ENCODE measurements at places on chromosomes 1 and 21.

DNA sequence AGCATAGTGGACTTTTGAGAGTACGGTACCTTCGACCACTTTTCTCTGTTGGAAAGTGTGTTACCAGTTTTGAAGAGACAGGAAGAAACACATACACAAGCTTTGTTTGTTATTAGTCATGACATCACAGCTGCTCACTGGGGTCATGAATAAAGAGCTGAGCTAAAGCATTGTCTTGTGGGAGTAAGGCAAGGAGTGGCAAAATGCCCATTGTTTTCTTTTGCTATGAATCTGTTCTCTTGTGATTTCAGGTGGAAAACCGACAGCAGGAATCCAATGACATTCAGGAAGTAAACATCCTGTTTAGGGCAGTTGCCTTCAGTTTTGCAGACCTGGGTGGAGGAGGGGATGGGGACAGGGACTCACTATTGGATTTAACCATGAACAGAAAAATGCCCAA, 66.2 kb downstream of the RGL1 start:
- DNase-seq, result no peak

- DNase-seq, result no peak
Measured at GRCh38 chr1:112446411-112446810, 50.4 kb downstream of the CTTNBP2NL start.

- no peak for DNase-seq
Measured at GRCh38 chr1:209527372-209527771, 56.1 kb upstream of the CAMK1G start.

DNA sequence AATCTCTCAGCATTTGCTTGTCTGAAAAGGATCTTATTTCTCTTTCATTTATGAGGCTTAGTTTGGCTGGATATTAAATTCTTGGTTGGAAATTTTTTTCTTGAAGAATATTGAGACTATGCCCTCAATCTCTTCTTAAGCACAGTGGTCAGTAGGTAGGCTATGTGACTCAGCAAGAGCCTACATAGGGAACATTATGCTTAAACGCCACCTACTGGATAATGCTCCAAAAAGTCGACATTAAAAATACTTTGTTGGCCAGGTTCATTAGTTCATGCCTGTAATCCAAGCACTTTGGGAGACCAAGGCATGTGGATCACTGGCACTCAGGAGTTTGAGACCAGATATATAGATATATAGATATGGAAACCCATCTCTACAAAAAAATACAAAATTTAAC, 678.0 kb upstream of the USP24 start:
- no peak for DNase-seq

Measured in stimulated activated CD4-positive, alpha-beta T cell treated with anti-CD3 and anti-CD28 coated beads, TNF-alpha, amount 100 ng/mL, for 1 hour (primary cell).